C1 segment of cervical spinal cord (tissue), 14 donors: ENCODE measurements at places on chromosomes 13 and 19.
A peak's percentile ranks its signal among the peaks of the same experiment; 100 is the strongest.

DNA sequence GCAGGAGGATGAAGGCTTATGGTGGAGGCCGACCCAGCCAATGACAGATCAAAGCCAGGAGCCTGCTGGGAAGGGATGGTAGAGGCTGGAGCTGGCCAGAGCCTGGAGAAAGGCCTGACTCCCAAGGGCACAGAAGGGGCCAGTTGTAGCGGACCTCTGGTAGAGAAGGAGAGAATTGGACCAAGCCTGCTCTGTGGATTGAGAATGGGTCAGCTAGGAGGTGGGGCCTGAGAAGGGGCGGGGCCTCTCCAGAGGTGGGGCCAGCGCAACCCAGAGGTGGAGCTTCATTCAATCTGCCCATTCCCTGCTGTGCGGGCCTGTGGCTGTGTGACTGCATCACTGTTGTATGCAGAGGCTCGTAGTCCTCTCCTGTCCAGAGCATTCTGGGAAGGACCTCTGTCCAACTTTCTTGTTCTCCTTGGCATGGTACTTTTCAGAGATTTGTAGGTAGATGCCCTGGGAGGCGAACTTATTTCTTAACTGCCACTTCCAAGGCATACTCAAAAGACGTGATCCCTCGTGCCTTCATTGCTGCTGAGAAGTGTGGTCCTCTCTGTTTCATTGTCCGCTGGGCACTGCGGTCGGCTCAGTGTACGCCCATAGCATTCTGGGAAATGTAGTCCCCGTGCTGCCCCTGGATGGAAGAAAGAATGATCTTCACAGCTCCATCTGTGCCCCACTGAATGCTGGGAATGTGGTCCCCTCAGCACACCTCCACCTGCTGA is 6.7 kb downstream of the GRIN2D start:
- no peak for DNase-seq

- DNase-seq: no peak
Measured at GRCh38 chr19:48858984-48859710, 9.3 kb downstream of the PLEKHA4 start.

DNA sequence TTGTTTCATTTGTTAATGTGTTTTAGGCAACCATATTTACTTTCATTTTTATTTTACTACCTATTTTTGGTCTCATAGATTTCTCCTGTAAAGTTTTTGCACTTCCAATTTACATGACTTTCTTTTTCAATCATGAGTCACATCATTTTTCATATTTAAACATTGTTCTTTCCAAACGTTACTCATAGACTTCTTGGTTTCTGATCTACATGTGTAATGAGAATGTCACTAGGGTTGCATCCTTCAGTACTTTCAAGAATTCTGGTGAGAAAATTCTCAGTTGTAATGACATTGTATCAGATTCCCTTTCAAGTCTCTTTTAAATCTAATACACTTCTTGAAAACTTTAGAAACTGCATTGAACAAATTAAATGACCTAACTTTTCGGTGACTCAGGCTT is 991.7 kb downstream of the EFNB2 start:
- no peak for DNase-seq

GRCh38 chr19:44726465-44726864 is 22.0 kb upstream of the BCL3 start:
- no peak for DNase-seq

DNA sequence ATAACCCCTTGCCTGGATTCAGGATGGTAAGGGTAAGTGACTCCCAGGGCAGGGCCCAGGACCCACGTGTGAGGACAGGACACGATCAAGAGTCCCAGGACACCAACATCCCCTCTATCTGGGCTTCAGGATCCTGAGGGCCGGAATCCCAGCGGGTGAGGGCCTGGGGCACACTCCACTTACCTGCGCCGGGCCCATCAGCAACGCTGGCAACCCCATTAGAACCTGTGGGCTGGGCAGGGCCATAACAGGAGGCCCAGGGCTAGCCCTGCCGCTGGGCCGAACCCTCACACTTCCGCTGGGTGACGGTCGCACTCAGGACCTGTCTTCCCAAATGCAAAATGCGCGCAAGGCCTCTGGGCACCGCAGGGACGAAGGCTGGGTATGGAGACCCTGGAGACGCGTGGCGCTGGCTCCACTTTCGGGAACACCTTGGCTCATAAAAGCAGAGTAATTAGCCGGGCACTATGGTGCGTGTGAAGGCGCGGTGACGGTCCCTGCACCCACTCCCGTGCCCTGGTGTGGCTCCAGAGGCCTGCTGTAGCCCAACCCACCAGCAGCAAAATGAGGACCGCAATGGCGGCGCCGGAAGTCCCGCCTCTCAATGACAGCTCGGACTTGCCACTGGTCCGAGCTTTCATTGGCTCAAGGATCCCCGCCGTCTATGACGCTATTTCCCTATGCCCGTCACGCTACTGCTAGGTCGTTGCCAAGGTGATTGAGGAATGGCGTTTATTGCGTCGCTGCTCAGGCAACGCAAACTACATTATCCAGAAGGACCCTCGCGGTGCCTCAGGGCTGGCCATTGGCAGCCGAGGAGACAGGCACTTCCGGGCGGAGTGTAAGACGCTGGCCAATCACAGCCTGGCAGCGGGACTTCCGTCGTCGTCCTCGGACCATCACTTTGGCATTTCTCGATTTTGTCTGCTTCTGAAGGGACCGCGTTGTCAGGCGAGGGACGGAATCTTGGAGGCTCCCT is at the start of gene ZNF132:
Gene ZNF132, minus strand, starts transcription at position 578 of the 979 bp plus-strand sequence. Its CDS starts 332 bp downstream, at position 246.
- peak; percentile 99 for DNase-seq

DNA sequence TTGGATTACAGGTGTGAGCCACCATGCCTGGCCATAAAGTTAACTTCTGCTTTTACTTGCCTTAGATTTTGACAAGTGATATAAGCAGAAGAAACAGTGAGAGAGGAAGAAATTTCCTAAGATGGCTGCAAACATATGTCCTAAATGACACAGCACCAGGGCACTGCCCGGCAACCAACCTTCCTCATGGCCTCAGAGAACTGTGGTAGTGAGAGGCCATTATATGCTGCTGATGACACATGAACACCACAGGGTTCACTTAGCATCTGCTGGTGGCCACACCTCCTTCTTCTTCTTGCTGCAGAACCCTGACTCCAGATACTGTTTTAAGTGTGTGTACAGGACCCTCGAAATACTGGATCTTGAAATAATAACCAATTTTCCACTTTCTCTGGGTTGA is 88.2 kb downstream of the KCTD12 start:
- no peak for DNase-seq

GRCh38 chr19:50465000-50465399 is 11.3 kb upstream of the EMC10 start:
- no peak for DNase-seq

GRCh38 chr13:66899955-66900354 is 330.2 kb downstream of the PCDH9 start:
- no peak for DNase-seq

DNA sequence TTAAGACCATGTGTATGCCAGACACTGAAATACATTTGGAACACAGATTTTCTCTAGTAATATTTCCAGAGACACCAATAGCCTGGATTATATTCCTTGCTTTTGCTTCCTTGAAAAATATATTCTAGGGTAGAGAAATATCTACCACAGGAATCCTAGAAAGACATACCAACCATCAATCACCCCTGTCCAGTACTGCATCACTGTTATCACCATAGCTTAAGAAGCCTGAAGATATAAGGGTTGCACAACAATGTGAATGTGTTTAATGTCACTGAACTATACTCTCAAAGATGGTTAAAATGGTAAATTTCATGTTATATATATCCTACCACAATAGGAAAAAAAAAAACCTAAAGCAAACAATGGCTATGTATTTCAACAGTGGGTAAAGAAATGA is 163.6 kb downstream of the DIAPH3 start:
- DNase-seq: no peak

- no peak for DNase-seq
Measured at GRCh38 chr13:55576389-55576788, 1564.3 kb upstream of the PRR20A start.

DNA sequence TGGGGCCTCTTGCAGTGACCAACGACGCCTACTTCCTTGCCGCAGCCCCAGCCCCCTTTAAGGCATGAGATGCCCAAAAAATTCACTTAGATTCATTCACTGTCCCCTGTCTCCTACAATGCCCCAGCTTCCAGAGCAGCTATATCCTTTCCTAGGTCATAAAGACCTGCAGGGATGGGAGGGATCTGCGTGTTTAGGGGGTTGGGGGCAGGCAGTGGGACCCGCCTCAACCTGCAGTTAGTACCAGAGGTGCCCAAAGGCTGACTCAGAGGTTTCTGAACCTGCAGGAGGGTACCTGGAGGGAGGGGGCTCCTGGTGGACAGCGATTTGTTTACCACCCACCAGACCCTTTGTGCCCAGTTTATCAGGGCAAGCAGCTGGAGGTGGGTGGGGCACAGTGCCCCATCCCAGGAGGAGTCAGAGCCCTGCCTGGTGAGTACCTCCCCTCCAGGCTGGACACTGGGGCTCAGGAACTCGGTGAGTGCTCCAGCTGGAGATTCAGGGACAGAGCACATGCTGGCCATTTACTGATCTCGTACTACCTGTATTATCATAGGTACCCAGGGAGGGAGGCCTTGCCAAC is 10.1 kb downstream of the RPS28 start:
- no peak for DNase-seq

DNA sequence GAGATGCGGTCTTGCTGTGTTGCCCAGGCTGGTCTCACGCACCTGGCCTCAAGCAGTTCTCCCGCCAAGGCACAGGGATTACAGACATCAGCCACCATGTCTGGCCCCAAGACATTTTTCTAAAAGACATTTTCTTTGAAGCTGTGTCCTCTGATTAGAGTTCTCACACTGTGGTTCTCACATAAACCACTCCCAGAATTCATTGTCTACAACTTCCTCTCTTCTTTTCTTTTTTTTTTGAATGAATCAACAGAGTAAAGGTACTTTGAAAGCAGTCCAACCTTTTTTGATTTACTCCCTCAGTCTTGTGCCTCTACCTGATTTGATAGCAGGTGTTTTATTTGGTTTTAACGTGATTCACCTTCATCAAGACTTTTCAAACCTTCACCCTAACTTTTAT is 14.3 kb upstream of the SHD start:
- no peak for DNase-seq

DNA sequence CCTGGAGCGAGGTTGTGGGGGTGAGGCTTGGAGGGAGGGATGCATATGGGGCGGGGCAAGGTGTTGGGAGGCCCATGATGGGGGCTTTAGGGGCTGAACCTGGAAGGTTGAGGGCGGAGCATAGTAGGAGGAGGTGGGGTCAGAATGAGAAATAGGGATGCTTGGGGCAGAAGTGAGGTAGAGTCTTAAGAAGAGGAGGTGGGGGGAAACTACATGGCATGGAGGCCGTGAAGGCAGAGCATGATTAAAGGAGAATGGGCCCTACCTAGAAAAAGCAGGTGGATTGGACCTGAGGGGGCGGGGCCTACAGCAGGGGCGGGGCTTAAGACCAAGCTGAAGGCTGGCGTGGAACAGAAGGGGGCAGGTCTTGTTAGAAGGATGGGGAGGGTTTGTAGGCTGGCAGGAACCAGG is 799 bp downstream of the NR1H2 start:
- DNase-seq: no peak

- DNase-seq: no peak
Measured at GRCh38 chr19:16024266-16025107, 51.8 kb upstream of the TPM4 start.

DNA sequence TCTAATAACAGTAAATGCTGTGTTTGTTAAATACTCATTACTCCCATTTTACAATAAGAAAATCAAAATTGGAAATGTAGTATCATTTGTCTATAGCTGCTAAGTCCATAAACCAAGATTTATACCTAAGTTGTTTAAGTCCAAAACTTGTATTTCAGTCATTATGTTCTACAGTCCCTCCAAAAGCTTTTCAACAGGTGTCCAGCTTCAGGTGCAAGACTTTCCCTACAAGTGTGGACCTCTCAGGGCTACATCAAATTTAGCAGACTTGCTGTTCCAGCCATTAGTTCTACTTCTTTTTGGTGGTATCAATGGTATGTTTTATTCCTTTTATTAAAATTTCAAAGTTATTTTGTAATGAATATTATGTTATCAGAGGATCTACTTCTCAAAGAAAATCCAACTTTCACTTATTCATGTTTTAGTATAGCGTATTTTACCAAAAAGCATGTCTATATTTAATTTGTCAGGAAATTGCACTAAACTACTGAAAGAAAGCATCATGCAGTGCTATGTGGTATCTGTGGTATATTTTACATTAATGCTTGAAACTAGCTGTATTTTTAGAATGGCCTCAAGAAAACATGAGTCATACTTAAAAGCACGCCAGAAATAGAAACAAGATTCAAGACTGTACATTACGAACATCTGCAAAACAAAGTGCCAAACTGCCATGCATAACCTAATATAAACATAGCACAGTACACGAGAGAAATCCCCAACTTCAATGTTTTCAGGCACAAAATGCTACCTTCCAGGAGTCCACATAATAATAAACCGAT is 44.5 kb downstream of the VWA8 start:
- DNase-seq: no peak

DNA sequence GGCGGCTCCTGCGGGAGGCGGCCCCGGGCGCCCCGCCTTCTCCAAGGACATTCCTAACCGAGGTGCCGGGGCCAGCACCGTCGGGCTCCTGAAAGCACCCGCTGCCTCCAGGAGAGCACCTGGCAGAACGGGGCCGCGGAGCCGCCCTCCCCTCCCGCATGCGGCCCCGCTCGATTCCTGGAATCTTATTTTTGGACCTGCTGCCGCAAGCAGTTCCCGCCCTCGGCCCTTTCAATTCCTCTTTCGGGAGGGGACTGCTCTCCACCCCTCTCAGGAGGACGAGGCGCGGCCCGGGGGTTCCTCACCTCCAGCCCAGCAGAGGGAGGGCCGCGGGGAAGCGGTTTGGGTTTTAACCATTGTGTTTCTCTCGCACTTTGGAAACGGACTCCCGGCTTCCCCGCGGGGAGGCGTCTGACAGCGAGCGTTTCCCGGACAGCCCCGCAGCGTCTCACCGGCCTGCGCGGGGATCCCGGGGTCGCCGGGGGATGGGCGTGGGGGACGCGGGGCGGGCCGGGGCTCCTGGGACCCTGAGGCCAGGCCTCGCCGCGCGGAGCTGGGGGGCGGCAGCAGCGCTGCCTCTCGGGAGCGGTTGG is 849 bp downstream of the GAS6 start:
- no peak for DNase-seq

DNA sequence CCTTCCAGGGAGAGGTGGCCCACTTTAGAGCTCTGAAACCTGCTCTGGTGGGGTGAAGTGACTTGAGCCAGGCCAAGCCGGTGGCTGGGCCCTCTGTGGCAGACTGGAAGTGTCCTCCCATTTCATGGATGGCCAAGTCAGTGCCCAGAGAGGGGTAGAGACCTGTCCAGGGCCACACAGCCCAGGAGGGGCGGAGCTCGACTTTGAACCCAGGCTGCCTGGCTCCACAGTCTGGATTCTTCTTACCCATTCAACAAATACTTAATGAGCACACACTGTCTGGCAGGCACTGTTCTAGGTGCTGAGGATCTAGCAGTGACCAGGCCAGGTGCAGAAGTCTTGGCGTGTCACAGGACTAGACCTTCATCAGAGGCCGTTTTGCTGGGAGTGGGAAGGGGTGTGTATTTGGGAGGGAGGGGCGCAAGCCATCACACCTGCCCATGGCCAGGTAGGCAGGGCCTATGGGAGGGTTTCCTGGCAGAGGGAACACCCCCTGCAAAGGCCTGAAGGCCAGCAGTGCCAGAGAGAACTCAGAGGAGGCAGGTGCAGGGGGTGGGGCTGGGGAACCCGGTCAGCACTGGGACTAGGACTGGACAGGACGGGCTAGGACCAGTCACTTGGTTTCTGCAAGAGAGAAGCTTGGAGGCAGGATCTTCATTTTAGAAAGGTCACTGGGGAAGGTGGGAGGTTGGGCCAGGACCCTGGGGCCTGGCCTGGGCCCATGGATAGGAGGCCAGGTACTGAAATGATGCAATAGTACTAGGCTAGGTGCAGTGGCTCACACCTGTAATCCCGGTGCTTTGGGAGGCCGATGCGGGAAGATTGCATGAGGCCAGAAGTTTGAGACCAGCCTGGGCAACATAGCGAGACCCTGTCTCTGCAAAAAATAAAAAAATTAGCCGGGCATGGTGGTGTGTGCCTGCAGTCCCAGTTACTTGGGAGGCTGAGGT is 31.8 kb downstream of the DNM2 start:
- no peak for DNase-seq
